ENCODE measurements at places on chromosomes 16 and 17. TPM values are rescaled to one million over a fixed set of nuclear protein-coding genes. Genes with fewer than 3 reads are reported as not detected.

Gene ABAT
- total RNA-seq, result 9.0 TPM

Gene CCDC144A
- total RNA-seq, result 7.5 TPM

Gene GNG13
- not detected for total RNA-seq

DNA sequence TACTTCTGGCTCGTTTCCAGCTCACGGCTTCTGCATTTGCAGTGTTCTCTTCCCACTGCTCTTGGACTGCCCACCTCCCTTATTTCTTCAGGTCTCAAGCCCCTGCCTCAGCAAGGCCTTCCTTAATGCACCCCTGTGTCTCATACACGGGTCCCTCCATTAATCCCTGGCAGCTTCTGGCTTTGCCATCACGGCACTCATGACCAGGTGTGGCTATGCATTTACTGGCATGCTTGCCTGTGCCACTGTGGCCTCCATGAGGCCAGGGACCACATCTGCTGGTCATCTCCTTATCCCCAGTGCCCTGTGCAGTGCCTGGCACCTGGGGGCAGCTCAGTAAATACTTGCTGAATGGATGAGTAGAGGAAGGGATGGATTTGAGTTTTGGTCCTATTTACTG lies 114.1 kb downstream of the C16orf78 start:
- no peak overlapping the region for H3K4me3 ChIP-seq
- no peaks in the 10 kb centered on the region for H3K27me3 ChIP-seq
- no peak overlapping the region for H3K27ac ChIP-seq
- DNase-seq, result no peak
- H3K36me3 ChIP-seq, result no peaks in the 10 kb centered on the region

DNA sequence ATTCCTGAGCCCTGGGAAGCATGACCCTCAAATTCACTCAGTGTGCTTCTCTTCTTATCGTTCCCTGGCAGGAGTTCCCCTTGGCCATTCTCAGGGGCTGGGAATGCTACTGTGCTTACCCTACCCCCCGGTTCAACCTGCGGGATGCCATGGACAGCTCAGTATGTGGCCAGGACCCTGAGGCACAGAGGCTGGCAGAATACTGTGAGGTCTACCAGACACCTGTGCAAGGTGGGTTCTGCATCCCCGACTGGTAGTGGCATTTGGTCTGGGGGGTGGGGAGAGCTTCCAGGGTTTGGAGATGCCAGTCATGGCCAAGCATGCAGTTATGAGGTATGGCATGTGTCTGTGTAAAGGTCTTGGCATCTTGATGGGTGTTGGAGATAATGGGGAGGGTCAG lies 39.4 kb downstream of the WSCD1 start:
- no peak overlapping the region for H3K27ac ChIP-seq
- DNase-seq, result no peak
- no peaks in the 10 kb centered on the region for H3K4me1 ChIP-seq
- H3K36me3 ChIP-seq, result no peaks in the 10 kb centered on the region

- DNase-seq, result no peak
- H3K4me3 ChIP-seq, result no peak overlapping the region
- H3K27ac ChIP-seq, result peak overlapping the region; percentile 36
- H3K27me3 ChIP-seq, result no peaks in the 10 kb centered on the region
- no peaks in the 10 kb centered on the region for H3K36me3 ChIP-seq
These were observed 175.9 kb downstream of the XYLT1 start for GRCh38 chr16:17294856-17295255.

DNA sequence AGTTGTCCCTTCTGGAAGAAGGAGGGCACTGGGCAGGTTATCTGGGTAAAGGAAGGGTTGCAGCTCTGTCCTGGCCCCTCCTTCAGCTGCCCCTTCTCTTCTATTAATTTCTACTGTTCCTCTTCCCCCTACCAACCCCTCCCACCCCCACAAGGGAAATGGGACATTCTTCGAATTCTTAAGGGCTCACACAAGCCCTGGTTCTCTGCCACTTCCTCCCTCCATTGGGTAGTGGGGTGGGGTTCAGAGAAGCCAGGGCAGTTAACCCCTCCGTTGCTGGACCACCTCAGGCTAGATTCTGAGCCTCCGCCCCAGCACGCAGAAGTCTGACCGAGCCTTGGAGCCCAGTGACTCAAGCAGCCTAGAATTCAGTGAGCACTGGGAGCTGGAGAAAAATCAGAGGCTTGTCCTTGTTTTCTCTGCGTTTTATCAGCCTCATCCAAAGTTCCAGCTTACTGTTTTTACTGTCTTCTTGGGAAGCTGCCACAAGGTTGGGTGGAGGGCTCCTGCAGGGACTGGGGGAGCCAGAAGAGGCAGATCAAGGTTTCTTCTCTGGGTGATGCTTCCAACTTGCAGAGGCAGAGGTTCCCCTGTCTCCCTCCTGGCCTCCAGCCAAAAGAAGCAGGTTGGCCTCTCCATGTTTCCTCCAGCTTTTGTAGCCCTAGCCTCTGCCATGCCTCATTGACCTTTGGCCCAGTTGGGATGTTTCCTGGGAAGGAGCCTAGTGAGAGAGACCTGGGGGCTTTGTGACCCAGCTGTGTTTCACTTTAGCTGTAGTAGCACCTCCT lies 10.2 kb downstream of the LASP1 start:
- no peaks in the 10 kb centered on the region for H3K27me3 ChIP-seq
- peaks cover 100% of the 10 kb centered on the region for H3K4me1 ChIP-seq
- DNase-seq, result no peak
- peak overlapping the region; percentile 58 for H3K27ac ChIP-seq
- H3K36me3 ChIP-seq, result peaks cover 24% of the 10 kb centered on the region
